GM12865 (cell line): ENCODE measurements at places on chromosomes 5 and 9.

GRCh38 chr9:85640425-85640824 is 101.3 kb downstream of the AGTPBP1 start:
- DNase-seq: no peak

GRCh38 chr5:558871-559503 is 34.7 kb upstream of the SLC9A3 start:
- DNase-seq: no peak

GRCh38 chr5:5437227-5438172 is 15.0 kb downstream of the ICE1 start:
- peak; percentile 16 for DNase-seq

DNA sequence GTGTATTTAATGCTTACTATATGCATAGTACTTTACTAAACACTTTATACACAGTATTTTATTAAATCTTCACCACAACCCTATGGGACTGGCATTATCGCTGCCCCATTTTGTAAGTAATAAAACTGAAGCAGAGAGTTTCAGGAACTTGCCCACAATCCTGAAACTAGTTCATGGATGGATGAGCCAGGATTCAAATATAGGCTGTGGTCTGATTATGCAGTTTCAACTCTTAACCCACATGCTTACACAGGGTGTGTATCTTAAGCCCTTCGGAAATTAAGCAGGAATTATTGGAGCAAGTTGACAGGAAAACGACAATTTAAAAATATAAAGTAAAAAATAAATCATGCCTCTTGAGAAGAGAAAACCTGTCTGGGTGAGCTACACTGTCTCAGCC is 109.0 kb downstream of the ATP10B start:
- peak; percentile 39 for DNase-seq

DNA sequence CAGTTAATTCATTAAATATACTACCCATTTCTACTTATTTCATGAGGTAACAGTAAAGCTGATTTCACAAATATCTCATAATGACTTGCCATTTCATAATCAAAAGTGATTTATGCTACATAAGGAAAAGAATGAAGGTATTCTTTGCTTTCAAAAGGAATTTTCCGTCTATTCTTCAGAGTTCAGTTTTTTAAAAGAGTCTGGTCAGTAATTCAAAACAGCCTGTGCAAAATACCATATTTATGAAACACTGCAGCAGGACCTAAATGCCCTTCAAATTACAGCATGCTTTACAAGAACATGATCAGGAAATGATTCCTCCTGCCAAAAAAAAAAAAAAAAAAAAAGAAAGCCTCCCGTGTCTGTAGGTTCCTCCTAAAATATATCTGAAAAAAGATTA is 154.7 kb downstream of the KIAA0825 start:
- no peak for DNase-seq

- DNase-seq: peak; percentile 53
These were observed 142.7 kb downstream of the PIP5K1B start for GRCh38 chr9:68847765-68848164.

DNA sequence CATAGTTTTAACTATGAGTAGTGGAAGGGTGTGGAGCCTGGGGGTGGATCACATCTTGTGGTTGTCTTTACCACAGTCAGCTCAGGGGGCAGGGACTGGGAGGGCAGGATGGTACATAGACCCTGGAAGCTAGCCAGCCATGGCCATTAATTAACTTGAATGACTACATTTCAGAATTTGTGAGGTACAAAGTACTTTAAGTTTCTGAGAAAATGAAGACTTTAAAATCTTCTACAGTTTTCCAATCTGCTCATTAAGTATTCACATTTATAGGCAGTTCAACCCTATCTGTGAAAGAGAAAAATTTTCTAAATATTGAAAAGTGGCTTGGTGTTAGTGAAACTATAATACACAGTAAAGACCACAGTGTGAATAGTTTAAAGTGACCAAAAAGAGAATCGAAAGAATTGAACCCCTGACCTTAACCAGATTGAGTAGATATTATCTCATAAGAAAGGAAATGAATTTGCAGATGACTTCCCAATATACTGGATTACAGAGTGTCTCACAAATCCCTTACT is 234.2 kb upstream of the MEF2C start:
- DNase-seq: peak; percentile 66

- no peak for DNase-seq
These were observed 84.6 kb downstream of the CEMIP2 start for GRCh38 chr9:71683598-71684235.

DNA sequence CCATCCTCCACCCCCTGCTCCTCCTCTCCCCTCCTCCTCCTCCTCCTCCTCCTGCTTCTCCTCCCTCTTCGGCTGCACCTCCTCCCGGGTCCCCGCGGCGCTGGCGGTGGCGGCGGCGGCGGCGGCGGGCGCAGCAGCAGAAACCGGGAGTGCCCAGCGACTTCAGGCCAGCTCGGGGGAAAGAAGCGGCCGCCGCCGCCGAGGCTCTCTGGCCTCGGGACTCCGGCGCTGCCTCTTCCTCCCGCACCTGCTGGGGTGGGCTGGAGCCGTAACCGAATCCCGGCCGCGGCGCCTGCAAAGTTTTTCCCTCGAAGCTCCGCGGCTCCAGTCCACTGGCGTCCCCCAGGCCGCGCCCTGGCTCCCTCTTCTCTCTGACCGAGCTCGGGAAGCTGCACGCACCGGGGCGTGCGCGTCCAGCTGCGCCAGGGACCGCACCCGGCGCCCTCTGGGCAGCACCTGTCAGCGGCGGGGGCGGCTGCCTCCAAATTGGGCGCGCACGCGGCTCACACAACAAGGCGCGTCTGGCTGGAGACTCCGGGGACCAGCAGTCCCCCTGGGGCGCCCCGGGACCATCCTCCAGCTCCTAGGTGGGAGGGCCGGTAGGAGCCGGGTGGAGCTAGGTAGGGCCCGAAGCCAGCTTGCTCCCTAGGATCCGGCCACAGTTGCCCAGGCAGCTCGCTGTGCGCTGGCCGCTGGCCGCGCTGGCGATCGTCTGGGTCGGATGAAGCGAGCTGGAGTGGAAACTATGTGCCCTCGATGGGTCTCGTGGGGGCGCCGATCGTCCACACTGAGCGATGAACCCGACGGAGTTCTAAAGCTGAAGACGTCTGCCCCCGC is at the start of gene MCTP1:
TSS of gene MCTP1 (minus strand) at position 523 of the 837 bp plus-strand sequence.
- peak; percentile 8 for DNase-seq

DNA sequence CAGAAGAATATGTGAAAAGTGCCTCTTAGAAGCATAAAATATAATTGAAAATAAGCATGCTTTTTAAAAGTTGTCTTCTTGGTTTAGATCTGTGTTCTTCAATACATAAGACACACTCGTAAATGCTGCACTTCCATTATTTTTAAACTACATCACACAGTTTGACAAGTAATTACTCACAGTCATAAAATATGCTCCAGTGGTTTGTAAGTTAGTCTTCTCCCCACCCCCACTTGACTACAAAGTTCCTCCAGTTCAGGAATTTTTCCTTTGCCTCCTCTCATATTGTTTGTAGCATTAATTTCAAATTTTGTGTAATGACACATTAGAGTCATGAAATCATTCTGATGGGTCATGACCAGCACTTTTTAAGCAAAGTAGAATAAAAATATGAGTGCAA is 60.3 kb upstream of the PTGER4 start:
- DNase-seq: no peak

GRCh38 chr5:6714226-6715041 is 1.2 kb downstream of the TENT4A start:
- DNase-seq: no peak

DNA sequence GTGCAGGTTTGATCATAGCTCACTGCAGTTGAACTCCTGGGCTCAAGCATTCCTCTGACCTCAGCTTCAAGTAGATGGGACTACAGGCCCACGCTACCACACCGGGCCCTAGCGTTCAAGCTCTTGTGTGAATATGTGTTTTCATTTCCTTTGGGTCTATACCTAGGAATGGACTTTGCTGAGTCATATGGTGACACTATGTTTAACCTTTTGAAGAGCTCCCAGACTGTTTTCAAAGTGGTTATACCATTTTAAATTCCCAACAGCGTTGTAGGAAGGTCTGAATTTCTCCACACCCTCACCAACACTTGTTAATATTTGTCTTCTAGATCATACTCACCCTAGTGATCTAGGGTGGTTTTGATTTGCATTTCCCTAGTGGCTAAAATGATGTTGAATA is 33.5 kb downstream of the FAF2 start:
- peak; percentile 8 for DNase-seq

DNA sequence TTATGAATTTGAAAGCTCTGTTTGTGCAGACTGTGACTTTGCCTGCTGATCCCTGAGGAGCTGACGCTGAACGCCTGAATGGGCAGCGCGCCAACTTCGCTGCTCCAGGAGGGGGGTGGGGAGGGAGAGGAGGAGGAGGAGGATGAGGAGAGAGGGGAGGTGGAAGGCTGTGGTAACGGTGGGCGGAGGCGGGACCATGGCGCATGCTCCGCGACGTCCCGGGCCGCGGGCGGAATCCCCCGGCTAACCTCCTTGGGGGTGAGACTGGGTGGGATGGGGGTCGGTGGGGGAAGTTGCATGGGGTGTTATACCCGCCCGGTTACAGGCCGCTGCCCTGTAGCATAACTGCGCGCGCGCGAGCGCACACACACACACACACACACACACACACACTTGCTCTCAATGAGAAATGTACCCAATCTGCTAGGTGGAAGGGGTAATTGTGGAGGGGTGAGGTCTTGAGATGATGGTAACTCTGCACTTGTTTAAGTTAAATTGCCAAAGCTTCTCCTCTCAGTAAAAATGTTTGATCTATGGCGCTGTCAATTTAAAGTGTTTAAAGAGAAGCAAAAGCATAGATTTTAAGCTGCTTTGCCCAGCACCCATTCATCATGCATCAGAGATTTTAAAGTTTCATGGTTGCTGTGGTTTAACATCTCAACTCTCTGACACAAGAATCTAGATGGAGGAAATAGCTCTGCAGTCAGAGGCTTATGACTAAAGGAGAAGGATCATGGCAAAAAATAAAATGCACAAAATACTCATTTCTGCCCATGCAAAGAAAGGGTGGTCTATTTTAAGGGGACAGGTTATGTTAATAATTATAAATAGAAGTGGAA is 76.6 kb upstream of the TBCA start:
- DNase-seq: peak; percentile 92

GRCh38 chr5:23742701-23743100 is 235.3 kb downstream of the PRDM9 start:
- no peak for DNase-seq

DNA sequence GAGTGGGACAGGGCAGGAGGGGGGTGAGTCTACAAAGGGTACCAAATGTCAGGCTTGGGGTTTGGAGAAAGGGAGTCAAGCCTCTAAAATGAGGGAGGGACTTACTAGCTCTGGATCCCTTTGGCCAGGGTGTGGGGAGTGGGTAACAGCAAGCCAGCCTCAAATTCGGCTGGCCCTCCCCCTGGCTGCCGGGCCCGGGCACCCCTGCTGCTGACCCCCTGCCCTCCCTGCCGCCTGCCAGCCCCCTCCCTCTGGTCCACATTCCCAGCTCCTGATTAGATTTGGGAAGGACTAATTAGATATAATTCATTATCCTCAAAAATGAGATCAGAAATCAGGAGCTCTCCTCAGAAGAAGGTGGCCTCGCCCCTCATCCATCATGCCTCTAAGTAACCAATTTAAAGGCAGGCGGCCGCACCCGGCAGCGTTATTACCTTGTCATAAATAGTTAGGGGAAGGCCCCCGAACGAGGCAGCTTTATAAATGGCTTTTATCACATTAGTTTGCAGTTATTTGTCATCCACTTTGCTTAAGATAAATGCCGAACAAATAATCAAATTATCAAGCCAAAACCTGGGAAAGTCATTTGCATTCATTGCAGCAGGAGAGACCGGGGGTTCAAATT is 44.6 kb downstream of the LMX1B start:
- DNase-seq: no peak

DNA sequence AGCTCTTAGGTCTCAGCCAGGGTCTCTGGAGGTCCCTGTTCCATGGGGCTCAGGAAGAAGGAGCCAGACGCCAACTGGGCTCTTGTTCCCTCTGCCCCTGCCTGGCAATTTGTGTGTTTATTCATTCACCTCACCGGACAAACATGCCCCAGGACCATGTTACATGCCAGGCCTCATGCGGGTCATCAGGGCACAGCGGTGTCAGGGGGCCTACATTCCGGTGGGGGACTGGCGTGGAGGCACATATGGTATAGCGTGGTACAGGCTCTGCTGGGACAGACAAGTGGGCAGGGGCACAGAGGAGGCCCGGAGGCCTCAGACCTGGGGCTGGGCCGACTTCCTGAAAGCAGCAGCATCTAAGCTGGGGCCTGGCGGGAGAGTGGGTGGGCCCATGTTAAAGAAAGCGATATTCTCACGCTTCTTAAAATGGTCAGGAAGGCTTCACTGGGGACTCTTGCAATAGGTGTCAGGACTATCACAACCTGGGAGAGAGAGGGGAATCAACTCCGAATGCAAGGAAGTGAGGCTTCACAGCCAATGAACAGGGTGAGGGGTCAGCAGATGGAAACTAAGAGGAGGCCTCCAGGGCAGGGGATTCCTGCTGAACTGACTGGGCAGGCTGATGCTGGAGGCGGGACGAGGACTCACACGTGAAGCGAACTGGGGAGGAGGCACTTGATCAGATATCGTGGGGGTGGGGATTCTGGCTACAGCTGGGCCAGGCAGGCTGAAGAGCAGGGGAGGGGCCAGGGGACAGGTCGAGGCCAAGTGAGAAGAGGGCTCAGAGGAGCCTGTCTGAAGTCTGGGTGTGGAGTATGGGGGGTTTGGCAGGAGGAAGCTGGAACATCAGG is 41.9 kb downstream of the NCS1 start:
- DNase-seq: no peak

DNA sequence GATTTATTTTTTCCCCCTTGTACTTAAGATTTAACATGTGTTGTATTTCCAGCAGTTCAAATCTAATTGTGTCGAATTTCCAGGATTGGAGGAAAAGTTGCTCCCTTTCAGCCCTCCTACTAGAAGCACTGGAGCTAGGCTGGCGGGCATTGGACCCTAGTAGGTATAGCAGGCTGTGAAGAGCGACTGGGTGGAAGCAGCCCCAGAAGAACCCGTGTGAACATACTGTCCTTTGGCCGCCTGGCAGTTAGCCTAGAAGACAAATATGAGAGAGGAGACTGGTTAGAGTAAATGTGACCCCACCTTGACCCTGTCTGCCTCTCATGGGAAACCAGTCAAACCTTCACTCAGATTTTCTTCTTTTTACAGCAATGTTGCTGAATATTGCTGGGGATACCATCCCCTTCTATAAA is 13.9 kb downstream of the ALDOB start:
- no peak for DNase-seq

DNA sequence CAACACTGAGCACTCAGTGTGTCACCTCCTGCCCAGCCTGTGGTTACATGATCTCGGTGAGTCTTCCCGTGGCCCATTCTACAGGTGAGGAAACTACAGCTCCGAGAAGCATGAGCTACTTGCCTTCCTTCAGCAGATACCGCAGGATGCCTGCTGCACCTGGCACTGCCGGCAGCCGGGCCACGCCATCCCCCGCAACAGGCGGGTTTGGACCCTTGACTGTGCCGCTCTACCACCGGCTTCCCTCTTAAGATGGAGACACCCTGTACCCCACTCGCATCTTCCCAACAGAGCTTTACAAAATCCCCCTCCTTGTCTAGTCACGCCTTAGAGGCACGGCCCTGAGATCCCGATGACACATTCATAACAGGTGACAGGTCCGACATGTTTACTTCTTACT is 74.9 kb upstream of the OTULINL start:
- no peak for DNase-seq
